CD4-positive, alpha-beta T cell treated with Interleukin-17A for 1 hour (primary cell): ENCODE measurements at places on chromosomes 2 and 18.

GRCh38 chr2:56811401-56811800 is 627.6 kb downstream of the CCDC85A start:
- DNase-seq: no peak

GRCh38 chr18:13176847-13177246 is 41.7 kb upstream of the LDLRAD4 start:
- peak; percentile 28 for DNase-seq

DNA sequence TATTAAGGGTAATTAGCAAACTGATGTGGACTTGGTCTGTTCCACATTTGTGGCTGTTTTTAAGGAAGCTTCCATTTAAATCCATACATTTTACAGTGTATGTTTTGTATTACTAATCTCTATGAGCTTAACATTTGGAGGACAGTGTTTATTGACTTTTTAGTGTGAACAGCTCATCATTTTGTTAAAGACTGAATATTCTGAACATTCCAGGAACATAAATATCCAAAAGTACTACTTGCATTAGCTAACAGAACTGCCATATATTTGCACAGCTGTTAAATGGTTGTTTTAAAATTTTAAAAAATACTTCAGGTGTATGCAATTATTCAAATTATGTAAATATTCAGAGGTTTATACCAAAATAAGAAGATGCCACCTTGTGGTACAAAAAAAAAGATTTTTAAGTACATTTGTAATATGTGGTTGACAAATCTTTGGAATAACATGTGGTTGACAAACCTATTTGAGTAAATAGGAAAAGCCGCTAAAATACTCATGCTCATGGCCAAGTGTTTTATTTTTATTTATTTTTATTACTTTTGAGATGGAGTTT is 439.7 kb upstream of the FANCL start:
- no peak for DNase-seq

DNA sequence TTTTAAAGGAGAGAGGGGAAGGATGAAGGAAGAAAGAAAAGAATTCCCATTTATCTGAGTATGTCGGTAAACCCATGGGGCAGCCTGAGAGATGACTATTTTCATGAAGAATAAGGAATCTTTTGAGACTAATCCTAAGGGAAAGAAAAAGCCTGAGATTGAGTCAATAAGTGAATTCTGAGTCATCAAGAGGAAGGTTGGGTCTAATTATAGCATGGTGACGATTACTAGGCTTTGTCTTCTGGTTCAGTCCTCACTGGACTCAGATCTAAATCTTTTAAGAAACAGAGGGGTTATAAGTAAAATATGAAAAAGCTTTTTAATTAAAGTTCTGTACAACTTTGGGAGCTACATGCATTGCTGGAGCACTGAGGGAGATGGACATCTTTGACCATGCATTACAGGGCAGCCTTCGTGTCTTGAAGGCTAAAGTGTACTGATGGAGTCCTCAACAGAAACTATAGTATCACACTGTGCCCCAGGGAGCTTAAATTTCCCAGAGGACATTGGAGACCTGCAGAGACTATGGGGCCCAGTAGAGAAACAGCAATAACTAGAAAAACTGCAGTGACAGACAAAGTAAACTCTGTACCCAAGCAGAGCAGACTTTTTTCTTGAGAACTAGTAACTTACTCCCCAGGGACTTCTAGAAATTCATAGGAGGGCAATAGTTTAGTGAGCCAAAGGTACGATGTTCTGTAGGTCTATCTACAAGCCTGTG is 260.9 kb downstream of the RAD51AP2 start:
- DNase-seq: no peak
